GM23338 (cell line): ENCODE measurements at places on chromosomes 12 and 14. TPM values are rescaled to one million over a fixed set of nuclear protein-coding genes. Genes with fewer than 3 reads are reported as not detected.

The IPO8 gene
- 53.6 and 58.2 TPM in 2 replicates for total RNA-seq

GRCh38 chr12:131855521-131856142, 27.4 kb downstream of the MMP17 start:
- DNase-seq = no peak

GRCh38 chr14:59582845-59583509, 6.4 kb upstream of the CCDC175 start:
- DNase-seq = peak; percentile 73

- peak; percentile 68 for DNase-seq
Observed at GRCh38 chr12:57609781-57610553, 1.3 kb upstream of the ARHGEF25 start.
